Activated naive CD4-positive, alpha-beta T cell (primary cell): ENCODE measurements at places on chromosomes 2 and 18.

DNA sequence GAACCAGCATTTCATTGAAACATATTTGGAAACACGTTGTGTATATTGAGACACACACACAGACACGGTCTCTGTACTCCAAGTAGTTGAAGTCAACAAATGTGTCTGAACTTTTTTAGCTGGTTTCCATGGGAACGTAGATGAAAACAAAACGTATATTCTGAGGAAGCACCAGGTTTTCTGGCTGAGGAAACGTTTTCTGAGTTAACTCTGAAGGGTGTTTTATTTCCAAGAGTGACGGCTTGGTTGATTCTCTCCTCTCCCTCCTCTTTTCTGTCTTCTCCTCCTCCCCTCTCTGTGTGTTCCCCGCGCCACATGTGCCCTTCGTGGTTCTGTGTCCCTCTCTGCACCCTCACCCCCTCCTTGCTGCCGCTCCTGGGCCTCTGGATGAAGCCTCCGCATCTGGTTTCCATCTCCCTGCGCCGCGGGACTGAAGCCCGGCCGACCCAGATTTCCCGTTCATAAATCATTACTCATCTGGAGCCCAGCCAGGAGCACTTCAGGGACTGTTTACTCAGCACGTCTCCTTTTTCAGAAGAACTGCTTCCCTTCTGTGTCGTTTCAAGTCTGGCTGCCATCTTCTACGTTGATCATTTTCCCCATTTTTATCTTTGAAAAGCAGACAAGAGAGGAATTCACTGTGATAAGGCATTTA, 122.7 kb downstream of the COL6A3 start:
- no peak for DNase-seq

GRCh38 chr2:235851828-235852525, 316.2 kb downstream of the GBX2 start:
- no peak for DNase-seq

- DNase-seq = no peak
Measured at GRCh38 chr2:65316072-65316471, 88.4 kb downstream of the ACTR2 start.

GRCh38 chr2:30883822-30884221, 76.6 kb upstream of the CAPN13 start:
- DNase-seq = no peak

- no peak for DNase-seq
Measured at GRCh38 chr2:165635532-165635931, 158.5 kb downstream of the GALNT3 start.

- DNase-seq = no peak
Measured at GRCh38 chr2:6945087-6945813, 28.0 kb downstream of the RNF144A start.

- DNase-seq = no peak
Measured at GRCh38 chr2:118784860-118785259, 62.6 kb downstream of the EN1 start.

DNA sequence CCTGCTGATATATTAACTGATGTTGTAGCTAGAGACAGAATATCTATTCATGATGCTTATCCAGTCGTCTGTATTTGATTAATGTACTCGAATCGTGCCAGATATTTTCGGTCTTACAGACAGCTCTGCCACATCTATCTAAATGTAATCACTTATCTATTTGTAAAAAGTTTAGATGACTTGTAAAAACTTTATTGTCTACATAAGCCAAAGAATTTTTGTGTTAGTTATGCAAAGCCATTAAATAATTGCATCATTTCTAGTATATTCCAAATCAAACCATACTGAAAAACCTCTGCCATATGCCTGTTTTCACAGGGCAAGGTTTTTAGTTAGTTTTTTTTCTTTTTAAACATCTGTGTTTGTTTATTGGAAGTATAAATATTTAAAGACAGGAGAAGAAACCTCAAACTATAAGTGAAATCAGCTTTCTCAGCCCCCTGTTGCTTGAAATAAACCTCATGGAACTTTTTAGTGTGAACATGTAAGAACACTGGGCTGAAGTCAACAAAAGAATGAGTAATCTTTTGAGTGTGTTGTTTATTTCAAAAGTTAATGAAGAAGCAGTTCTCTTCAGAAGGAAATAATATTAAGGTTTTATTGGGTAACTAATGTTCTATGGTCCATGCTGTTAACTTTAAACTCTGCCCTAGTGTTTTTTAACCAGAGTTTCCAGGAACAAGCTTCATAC, 657.6 kb upstream of the SYT4 start:
- DNase-seq = no peak

- no peak for DNase-seq
Measured at GRCh38 chr2:169438466-169439072, 40.7 kb upstream of the BBS5 start.

DNA sequence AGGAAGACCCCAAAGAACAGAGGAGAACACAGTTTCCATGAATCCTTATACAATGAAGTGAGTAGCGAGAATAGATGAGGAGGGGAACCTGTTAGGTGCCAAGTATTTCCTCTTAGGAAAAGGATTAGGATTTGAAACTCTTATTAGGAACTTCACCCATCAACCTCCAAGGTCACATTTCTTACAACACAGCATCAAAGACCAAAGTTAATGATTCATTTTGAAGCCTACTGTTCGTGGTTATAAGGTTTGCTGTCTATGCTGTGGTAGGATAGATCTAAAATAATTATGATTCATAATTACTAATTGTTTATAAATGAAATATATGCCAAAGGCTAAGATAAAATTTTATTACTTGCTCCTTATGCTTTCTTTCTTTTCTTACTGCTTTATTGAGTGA, 6.1 kb downstream of the CFAP221 start:
- DNase-seq = no peak

GRCh38 chr2:109532728-109533076, 81.1 kb downstream of the SEPTIN10 start:
- no peak for DNase-seq

- no peak for DNase-seq
Measured at GRCh38 chr2:101830146-101830545, 132.6 kb downstream of the MAP4K4 start.

GRCh38 chr2:175207741-175208438, 26.4 kb upstream of the ATP5MC3 start:
- DNase-seq = no peak

- DNase-seq = no peak
Measured at GRCh38 chr2:26735097-26735496, 29.0 kb upstream of the SLC35F6 start.

DNA sequence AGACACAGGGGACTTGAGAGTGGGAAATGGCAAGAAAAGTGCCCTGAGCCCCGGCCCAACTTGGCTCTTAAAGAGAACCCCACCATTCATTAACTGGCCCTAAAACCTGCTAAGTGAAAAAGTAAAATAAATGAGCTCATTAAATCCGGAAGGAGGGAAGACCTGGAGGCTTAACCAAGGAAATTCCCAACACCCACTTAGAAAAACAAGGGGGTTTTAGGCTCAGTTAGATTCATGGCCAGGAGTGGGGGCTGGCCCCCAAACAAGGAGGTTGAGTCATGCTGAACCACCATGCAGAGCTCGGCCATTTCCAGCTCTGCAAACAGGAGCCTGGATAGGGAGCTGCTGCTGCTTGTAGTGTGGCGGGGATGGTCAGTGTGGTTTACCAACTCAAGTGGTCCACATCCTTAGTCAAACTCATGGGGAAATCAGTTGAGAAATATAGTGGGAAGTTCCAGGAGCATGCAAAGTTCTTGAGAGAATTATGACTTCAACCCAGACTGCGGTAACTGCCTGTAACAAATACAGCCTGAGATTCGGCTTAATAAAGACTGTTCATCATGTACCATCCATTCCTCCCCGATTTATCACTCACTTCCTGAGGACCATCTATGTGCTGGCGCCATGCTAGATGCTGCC, 39.7 kb upstream of the MRPL19 start:
- DNase-seq = no peak

GRCh38 chr2:26720322-26721114, 28.0 kb downstream of the KCNK3 start:
- no peak for DNase-seq

- DNase-seq = no peak
Measured at GRCh38 chr2:168314236-168314635, 66.8 kb upstream of the STK39 start.

GRCh38 chr18:31093880-31094279, 8.3 kb downstream of the DSC2 start:
- no peak for DNase-seq

DNA sequence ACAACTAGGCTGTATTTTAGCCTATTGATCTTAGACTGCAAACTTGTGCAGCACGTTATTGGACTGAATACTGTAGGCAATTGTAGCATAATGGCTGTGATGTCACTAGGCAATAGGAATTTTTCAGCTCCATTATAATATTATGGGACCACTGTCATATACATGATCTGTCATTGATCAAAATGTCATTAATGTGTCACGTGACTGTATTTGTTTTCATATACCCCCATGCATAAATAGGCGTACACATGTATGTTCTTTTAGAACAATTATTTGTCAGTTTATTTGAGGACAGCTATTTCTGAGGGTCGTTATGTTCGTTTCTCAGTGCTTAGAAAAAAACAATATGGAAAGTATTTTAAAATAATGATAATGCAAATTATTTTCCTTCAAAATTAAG, 111.9 kb upstream of the CDH2 start:
- no peak for DNase-seq

- no peak for DNase-seq
Measured at GRCh38 chr2:147342329-147342728, 502.5 kb upstream of the ACVR2A start.

- DNase-seq = no peak
Measured at GRCh38 chr2:193446967-193447366, 1252.2 kb upstream of the TMEFF2 start.

DNA sequence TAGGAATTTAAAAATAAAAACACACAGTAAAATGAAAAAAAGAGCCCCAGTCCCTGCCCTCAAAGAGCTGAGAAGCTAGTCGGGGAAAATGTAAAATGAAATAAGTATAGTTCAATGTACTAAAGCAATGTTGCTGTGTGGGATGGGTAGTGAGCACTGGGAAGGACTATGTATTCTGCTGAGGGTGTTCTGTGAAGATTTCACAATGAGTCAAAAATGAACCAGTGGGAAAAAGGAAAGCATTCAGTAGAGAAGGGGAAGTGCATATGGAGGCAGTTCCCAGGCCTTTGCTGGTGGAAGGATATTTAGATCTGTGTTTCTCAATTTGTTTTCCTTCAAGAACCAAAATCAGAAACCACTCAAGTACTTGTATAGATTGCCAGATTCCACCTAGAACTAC, 1094.7 kb upstream of the KLHL29 start:
- no peak for DNase-seq

DNA sequence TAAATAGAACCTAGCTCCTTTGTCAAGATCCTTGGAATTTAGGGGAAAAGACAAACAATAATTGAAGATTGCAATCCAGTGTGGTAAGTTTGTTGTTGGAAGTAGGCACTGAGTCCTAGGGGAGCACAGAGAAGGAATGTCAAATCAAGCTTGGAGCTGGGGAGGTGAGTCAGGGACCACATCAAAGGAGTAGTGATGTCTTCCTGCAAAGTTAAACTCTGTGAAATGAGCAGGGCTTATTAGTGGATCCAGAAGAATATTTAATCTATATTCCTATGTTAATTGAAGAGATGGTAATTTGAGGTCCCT, 41.7 kb upstream of the NABP1 start:
- no peak for DNase-seq

DNA sequence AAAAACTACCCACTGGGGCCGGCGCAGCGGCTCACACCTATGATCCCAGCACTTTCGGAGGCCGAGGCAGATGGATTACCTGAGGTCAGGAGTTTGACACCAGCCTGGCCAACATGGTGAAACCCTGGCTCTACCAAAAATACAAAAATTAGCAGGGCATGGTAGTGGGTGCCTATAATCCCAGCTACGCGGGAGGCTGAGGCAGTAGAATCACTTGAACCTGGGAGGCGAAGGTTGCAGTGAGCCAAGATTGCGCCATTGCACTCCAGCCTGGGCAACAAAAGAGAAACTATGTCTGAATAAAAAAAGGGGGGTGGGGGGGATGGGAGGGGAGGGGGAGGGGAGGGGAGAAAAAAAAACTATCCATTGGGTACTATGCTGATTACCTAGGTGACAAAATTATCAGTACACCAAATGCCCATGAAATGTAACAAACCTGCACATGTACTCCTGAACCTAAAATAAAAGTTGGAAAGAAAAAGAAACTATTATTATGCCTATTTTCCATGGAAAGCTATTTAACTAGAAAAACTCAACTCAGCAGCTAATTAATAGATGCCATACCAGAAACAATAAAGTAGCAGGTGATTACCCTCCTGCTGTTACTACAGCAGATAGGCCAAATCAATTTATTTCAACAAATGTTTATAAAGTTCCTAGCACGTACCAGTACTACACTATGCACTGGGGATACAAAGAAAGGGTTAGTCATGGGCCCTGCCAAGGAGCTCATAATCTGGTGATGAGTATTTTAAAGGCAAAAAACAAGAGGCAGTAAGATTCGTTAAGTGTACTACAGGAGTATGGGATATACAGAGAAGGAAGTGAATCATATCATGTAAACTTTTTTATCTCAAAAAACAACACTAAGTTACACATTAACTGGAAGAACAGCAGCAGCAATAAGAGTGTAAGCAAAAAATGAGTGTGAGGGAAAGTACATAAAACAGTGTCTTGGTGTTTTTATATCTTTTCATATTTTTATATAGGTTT, 112.8 kb upstream of the SLC39A10 start:
- DNase-seq = no peak

GRCh38 chr2:99338029-99338585, 918 bp downstream of the EIF5B start:
- DNase-seq = no peak

DNA sequence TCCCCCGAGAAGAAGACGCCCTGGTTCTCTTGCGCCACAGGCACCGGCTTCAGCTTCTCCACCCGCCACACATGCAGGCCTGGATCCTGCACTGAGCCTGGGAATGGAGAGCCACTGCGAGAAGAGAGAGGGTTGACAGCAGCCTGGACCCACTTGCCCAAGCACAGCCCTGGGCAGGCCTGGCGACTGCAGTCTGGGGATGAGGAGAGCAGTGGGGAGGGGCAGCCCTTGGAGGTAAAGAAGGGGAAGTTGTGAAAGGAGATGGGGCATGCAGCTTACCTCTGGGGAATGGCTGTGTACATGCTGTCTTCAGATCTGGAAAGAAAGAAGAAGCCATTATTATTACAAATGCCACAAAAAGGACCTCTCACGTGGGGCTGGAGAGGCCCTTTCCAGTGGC, 8.3 kb downstream of the CAPG start:
- DNase-seq = no peak

DNA sequence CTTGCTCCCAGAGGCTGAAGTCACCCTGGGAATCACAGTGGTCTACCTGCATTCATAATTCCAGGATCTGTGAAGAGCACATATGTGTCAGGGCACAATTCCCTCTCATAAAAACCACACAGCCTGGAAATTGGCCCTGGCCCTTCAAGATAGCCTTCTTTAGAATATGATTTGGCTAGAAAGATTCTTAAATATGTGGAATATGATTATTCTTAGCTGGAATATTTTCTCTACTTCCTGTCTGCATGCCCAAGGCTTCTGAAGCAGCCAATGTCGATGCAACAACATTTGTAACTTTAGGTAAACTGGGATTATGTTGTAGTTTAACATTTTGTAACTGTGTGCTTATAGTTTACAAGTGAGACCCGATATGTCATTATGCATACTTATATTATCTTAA, 24.2 kb downstream of the ICOS start:
- no peak for DNase-seq

GRCh38 chr2:105712166-105712915, 32.4 kb upstream of the NCK2 start:
- DNase-seq = no peak
